ENCODE measurements at places on chromosomes 13 and 19.

DNA sequence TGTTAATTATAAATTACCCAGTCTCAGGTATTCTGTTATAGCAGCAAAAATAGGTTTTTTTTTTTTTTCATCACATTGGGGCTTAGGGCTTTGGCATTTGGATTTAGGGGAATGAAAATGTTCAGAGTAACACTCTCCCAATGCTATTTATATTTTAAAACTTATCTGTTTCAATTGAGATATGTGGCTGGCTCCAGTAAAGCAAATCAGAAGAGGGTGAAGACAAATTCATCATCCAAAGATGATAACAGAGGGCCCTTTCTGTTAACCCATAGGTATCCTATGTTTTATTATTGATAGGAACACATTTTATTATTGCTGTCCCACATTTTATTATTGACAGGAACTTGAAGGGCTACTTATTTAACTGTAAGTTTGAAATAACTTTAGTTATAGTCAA lies 20.5 kb upstream of the TNFRSF19 start:
- no peak for DNase-seq

DNA sequence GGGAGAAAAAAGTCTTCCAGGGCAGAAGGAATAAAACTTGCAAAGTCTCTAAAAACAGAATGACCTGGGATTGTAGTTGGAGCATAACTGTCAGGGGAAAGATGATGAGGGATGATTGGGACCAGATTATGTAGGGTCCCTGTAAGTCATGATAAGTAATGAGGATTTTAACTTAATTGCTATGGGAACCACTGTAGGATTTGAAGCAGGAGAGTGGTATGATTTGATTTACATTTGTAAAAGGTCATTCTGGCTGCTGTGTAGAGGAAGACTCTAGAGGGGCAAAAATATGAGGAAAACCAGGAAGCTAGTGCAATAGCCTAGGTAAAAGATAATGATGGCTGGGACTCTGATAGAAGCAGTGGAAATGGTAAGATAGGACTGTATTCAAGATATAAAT lies 900.2 kb downstream of the DIAPH3 start:
- DNase-seq: no peak

DNA sequence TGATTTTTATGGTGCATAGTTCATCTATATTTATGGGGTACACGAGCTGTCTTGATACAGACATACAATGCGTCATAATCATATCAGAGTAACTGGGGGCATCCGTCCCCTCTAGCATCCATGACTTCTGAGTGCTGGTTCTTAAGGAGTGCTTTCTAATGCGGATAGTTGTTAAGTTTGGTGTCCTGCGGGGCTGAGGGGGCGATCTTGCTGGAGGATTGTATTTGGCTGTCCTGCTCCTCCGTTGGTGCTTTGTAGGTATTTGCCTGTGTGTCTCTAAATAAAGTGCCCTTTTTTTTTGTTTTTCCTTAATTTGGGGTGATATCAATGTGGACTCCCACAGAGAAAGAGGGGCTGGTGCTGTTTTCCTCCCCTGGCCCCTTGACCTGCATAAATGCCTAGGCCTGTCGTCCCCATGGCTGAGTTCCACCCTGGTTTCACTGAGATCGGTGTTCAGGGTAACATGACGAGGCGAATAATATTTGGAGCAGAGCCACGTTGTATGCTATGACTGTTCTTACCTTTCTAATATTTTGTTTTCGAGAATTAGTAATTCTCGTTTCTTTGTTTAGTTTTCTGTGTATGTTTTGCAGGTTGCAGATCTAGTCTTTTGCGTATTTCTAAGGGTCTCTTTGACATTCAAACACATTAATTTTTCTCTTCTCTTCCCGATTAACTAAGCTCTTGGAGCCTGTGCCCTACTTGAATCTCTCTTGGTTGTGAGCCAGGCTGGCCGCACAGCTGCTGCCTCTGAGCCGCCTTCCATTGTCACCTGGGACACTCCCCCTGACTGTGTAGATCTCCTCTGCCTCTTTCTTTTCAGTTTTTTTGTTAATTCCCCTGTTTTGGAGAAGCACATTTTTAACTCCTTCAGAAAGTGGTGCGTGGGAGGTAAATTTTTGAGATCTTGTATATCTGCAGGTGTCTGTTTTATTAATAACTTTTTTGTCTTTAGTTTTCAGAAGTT lies 100.3 kb downstream of the ARHGEF7 start:
- no peak for DNase-seq

DNA sequence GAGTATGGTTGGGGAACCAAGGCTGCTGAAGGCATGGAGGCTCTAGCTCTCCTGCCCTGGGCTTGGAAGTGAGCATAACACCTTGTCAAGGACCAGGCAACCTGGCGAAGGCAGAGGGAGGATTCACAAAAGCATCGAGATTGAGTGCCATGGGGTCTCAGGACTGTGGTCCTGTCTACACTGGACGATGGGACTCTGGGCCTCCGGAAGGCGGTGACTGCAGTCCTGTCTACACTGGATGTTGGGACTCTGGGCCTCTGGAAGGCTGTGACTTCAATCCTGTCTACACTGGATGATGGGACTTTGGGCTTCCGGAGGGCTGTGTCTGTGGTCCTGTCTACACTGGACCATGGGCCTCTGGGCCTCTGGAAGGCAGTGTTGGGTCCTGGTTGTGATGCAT lies 290.4 kb downstream of the TEX29 start:
- no peak for DNase-seq

DNA sequence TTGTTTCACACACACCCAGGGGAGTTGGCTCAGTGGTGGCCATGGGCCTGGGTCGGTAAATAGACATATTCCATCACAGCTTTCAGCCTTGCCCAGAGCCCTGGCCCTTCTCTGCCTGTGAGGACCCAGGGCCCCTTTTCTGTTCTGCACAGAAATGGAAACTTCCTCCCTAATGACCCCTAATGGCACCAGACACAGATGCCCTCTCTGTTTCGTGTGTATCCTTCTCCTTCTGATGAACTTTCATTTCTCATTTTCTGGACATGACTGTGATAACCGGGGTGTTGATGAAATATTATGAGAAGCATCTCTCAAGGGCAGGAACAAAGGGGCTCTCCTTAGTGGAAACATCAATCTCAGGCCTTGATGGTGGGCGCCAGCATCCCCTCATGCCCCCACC lies 12.8 kb downstream of the LILRA1 start:
- DNase-seq: no peak

GRCh38 chr13:113090806-113091205 lies 14.8 kb upstream of the F7 start:
- no peak for DNase-seq

- no peak for DNase-seq
Observed at GRCh38 chr13:41654796-41655195, 197.4 kb downstream of the RGCC start.

DNA sequence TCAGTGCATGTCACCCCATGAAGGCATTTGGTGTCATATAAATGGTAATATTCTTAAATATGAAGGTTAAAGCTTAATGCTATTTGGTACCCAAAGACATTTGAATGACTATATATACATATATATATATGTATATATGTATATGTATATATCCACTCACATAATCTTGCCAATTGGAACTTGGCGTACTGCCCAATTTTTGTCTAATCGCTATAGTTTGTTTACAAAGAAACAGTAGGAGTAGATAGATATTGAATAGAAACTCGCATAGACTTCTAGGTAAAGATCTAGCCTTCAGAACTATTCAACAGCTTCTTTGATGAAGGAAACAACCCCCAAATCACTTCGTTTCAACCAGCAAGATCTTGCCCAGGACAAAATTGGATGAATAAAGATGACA lies 24.1 kb downstream of the KLF5 start:
- no peak for DNase-seq

DNA sequence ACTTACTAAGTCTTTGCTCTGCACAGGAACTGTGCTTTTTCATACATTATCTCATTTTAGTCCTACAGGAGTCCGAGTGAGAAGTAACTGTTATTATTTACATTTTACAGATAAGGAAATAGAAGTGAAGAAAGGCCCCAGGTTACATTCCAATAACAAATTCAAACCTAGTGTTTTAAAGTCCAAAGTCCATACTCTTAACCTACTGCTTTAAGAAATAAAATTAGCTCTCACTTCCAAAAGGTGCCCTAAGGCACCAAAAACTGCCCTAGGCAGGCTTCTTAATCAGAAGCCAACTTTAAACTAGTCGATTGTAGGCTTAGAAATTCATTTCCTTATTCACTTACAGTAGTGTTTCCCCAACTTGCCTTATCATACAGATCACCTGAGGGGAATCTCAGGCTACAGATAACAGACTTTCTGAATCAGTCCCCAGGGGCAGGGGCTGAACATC lies 555.9 kb downstream of the DIAPH3 start:
- DNase-seq: no peak

Data from SW480 (cell line).